Ovary (tissue), 10 donors: ENCODE measurements at places on chromosomes 3 and 15. TPM values are rescaled to one million over a fixed set of nuclear protein-coding genes. Genes with fewer than 3 reads are reported as not detected.

Gene MCF2L2
- total RNA-seq, result 1.1 TPM

DNA sequence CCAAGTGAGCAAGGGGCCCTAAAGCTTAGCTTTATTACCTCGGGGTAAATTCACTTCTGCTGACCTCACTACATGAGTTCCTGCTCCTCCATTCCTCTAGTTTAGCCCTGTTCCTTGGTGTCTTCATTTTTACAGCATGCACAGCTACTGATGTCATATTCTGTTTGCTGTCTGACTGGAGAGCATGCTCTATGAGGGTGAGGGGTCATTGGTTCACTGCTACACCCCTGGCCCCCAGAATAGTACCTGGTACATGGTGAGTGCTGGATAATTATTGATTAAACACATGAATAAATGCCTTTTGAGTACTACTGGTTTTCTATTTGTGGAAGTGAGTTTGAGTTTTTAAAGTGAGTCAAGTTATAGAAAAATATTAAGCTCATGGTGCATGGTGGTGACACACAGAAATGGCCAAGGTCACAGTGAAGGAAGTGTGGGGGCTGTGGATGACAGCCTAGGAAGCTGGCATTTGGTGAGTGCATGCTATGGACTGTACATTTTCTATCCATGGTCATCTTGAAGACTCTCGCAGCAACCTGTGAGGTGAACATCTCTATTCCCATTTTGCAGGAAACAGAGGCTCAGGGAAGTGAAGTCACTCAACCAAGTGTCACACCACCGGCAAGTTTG lies 34.0 kb downstream of the RPLP1 start:
- H3K27me3 ChIP-seq, result no peaks in the 10 kb centered on the region
- DNase-seq, result no peak
- H3K27ac ChIP-seq, result no peak overlapping the region
- H3K4me1 ChIP-seq, result peaks cover 10% of the 10 kb centered on the region
- no peaks in the 10 kb centered on the region for H3K36me3 ChIP-seq

GRCh38 chr3:111967651-111968274 lies 11.1 kb upstream of the ABHD10 start:
- H3K36me3 ChIP-seq, result no peaks in the 10 kb centered on the region
- H3K4me3 ChIP-seq, result no peak overlapping the region
- no peak overlapping the region for H3K27ac ChIP-seq
- peak; percentile 86 for DNase-seq
- H3K4me1 ChIP-seq, result peaks cover 9% of the 10 kb centered on the region
- no peaks in the 10 kb centered on the region for H3K27me3 ChIP-seq

DNA sequence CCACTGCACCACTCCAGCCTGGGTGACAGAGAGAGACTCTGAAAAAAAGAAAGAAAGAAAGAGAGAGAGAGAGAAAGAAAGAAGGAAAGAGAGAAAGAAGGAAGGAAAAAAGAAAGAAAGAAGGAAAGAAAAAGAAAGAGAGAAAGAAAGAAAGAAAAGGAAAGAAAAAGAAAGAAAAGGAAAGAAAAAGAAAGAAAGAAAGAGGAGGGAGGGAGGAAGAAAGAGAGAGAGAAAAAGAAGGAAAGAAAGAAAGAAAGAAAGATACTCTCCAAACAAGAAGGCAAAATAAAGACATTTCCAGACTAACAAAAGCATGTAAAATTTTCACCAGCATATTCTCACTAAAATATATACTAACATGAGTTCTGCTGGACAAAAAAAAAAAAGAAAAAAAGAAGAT lies 228.7 kb downstream of the DPH6 start:
- DNase-seq, result no peak
- no peaks in the 10 kb centered on the region for H3K4me1 ChIP-seq
- H3K27me3 ChIP-seq, result no peaks in the 10 kb centered on the region

DNA sequence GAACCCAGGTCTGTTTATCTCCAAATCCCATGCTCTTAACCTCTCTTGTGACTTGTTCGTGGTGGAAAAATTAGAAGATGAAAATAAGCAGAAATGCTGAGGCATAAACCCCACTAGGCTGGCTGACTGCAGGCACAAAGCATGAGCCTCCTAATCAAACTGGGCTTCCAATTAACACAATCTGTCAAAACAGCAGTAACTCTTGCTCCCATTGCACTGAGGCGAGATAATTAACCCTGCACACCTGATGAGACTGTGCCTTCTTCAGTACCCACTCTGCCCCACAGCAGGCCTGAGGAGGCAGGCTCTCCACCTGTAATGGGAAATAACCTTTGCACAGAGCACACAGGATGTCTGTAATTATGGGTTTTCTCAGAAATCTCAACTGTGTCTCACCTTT lies 284.4 kb upstream of the WNT5A start:
- H3K4me3 ChIP-seq, result no peak overlapping the region
- H3K27ac ChIP-seq, result no peak overlapping the region
- H3K4me1 ChIP-seq, result no peaks in the 10 kb centered on the region
- DNase-seq, result no peak
- no peaks in the 10 kb centered on the region for H3K36me3 ChIP-seq
